ENCODE measurements at places on chromosomes 7 and 10. TPM values are rescaled to one million over a fixed set of nuclear protein-coding genes. Genes with fewer than 3 reads are reported as not detected.

The OR2A12 gene
- not detected for total RNA-seq

The THNSL1 gene
- 10.9 TPM for total RNA-seq

The PNLIPRP3 gene
- not detected for total RNA-seq

DNA sequence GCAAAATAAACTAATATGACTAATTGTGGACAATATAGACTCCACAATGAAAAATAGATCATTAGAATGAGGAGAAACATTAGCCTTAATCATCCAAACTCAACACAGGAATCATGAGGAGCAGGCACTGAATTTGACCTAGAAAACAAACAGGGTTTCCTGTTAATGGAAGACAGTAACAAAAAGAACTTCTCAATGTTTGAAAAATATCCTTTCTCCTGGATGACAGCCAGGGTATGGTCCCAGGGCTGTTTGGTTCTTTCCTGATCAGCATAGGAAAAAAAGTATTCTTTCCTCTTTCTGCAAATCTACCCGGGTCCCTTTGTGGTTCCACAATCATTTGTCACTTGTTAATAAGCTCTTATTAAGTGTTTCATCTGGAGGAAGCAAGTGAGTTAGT lies 145.3 kb upstream of the SVIL start:
- no peak for DNase-seq

GRCh38 chr10:92742331-92743228 lies 52.8 kb downstream of the HHEX start:
- no peak for DNase-seq

- no peak for DNase-seq
These were observed 238.8 kb downstream of the ZEB1 start for GRCh38 chr10:31557854-31558253.

DNA sequence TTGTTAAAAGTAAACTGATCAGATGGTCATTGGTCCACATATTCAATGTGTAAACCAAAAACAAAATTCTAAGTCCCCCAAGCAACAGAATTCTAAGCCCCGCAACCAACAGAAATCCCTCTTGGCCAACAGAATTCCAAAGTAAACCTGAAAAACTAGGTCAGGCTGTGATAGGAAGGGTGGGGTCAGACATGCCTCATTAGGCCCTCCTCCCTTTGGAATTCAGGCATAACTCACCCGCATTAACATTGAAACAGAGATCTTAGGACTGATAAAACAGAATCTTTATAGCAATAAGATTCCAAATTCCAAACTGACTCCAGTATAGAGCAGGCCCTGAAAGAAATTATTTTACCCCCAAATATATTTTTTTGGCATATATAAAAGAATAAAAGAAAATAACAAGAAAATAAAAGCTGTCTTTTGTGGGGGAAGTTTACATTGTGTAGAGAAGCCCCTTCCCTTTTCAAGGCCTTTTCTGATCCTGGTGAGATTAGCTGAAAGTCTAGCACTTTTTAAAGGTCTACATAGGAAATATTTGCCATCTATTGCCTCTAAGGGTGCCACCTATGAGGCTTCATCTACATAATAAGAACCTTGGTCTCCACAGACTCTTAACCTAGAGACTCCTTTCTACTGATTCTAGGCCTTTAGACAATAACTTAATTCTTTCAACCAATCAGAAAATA lies 30.5 kb downstream of the GNAT3 start:
- no peak for DNase-seq

DNA sequence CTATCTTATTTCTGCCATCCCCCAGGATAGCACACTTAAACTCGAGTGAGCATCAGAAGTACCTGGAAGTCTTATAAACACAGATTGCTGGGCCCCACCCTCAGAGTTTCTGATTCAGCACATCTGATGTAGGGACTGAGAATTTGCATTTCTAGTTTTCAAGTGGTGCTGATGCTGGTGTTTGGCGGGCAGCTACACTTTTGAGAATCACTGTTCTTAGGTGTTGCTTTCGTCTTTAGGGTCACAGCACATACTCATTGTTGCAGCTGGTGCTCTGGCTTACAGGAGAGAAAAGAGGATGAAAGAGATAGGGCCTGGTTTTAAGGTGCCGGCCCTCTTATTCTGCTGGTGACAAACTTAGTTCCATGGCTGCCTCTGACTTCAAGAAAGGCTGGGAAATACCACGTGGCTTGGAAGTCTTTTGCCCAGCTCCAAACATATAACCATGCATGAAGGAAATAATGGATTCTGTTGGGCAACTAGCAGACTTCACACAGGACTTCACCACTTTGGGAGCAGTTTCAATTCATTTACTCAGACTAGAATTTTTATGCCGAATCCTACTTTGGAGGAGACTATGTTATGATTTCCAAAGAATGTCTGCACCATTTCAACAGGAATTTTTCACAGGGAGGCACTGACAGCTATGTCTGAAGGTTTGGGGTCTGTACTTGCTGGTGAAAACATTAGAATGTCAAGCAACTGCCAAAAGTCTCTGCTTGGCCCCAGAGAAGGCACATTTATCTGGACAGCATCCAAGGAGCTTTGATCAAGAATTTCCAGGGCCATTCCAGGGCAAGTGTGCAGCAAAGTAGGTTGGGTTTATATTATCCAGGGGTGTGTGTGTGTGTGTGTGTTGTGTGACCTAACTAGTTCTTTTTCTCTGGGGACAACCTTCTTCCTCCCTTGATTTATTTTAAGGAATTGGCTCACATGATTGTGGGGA lies 6.9 kb upstream of the MINDY4 start:
- no peak for DNase-seq

GRCh38 chr10:79069325-79070080 lies 737 bp downstream of the ZMIZ1 start:
- no peak for DNase-seq

DNA sequence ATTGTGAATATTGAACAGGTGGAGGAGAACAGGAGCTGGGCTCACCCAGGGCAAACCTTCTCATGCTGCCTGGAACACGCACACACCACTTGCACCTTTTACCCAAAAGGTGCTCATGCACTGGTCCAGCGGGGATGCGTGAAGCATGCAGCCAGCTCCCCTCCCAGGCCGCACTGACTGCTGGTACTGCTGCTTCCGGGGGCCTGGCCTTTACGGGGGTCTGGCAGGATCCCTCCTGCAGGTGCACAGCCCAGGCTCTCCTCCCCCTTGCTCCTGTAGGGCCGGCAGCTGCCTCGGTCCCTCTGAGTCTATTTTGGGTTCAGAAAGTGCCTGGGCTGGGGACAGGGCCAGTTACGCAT lies 221.7 kb downstream of the DNAJB6 start:
- DNase-seq: no peak

DNA sequence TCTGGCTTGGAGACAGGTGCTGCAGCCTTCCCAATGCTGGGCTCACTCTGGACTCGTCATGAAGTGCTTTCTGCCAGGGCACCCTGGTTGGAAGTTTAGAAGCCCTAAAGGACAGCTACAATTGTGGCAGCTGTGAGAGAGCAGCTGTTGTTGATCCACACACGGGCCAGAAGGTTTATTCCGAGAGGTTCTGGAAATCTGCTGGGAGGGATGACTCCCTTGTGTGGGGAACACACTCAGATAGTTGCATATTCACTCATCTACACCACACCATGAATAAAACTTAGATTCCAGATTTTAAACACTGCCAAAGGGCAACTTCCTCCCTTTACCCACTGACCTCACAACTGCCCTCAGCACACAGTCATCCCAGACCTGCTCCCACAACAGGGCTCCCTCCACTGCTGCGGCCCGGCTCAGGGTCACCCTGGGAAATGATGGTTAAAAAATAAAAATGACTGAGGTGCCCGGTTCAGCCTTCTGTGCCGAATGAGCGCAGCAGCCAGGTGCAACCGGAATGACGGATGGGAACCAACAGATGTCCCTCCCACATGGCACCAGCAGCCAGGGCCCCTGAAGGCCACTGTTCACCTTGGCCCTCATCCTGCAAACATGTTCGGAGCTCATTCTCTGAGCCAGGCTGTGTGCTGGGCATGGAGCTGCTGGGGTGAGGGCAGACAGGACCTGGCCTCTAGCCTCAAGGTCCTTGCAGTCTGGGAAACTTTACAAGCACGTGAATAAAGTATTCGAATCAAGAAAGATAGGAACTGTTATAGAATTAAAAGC lies 40.2 kb downstream of the ASB13 start:
- DNase-seq: no peak

GRCh38 chr7:92840316-92840715 lies 3.9 kb upstream of the CDK6 start:
- DNase-seq: no peak
